ENCODE measurements at places on chromosomes 1 and 21. TPM values are rescaled to one million over a fixed set of nuclear protein-coding genes. Genes with fewer than 3 reads are reported as not detected.

WNT4 gene
- polyA plus RNA-seq: 2.9 TPM

PAQR6 gene
- 3.4 TPM for polyA plus RNA-seq

DNA sequence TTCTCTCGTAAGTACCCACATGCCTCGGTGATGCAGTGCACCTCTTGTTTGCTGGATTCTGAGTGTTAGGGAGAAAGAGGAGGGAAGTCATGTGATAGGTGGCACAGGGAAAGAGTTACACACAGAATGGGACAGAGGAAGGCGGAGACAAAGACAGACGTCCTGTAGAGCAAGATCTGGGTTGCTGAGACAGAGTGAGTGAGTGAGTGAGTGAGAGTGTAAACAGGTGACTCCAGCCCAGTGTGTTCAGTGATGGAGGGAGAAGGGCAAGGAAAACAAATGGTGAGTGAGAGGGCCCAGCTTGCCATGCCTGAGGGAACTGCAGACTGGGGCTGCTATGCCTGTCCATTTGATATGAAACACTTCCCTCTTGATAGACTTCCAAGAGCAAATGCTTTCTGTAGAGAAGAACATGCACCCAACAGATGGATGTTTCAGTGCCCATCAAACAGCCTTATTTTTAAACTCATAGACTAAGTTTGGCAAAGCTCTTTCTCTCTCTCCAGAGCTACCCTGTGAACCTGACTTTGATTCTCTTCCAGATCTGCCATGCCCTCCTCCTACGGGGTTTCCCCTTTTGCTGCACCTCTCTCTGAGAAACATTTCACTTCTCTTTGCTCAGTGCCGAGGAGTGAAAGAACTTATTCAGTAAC lies 209.9 kb upstream of the COA6 start:
- DNase-seq: no peak

GRCh38 chr1:64563958-64564565 lies 94.1 kb downstream of the CACHD1 start:
- DNase-seq: no peak

DNA sequence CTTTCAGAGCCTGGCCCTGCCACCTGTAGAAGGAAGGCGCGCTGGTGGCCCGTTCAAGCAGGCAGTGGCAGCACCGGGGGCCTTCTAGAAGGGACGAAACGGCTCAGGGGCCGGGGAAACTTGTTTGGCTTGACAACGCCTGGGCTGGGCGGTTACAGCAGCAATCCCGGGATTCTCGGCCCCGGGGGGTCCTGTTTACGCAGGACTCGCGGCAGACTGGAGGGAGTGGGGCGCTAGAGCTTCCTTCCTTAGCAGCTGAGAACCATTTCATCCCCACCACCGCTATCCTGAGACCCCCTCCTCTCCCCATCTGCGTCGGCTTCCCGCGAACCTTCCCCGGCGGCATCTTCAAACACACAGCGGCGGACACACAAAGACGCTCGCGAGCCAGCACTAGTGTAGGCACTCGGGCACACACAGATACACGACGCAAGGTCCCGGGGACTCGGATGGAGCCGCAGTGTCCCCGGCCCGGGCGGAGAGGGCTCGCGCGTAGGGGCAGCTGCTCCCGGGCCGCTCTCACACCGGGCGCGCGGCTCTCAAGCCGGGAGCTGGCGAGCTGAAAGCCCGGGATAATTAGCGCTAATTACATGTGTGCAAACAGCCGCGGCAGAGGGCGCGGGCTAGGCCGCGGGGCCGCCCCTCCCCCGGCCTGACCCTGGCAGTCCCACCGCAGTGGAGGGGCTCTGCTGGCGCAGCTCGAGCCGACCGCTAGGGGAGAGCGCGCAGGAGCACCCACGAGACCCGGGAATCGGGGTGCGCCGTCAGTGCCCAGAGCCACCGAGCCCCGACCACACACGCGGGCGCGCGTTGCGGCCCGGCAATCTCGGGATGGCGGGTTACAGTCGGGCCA lies 271.4 kb downstream of the FOXD2 start:
- no peak for DNase-seq

ATP5IF1 gene
- polyA plus RNA-seq: 139 TPM

LMX1A gene
- polyA plus RNA-seq: not detected

- no peak for DNase-seq
Measured at GRCh38 chr1:113401067-113401466, 10.8 kb downstream of the MAGI3 start.
